CD4-positive, alpha-beta T cell treated with Interleukin-17A for 1 hour (primary cell): ENCODE measurements at places on chromosomes 5 and 9.

- no peak for DNase-seq
These were observed 98.7 kb downstream of the FANCC start for GRCh38 chr9:95218773-95219172.

GRCh38 chr5:107147589-107147988 is 523.1 kb downstream of the EFNA5 start:
- DNase-seq = no peak

DNA sequence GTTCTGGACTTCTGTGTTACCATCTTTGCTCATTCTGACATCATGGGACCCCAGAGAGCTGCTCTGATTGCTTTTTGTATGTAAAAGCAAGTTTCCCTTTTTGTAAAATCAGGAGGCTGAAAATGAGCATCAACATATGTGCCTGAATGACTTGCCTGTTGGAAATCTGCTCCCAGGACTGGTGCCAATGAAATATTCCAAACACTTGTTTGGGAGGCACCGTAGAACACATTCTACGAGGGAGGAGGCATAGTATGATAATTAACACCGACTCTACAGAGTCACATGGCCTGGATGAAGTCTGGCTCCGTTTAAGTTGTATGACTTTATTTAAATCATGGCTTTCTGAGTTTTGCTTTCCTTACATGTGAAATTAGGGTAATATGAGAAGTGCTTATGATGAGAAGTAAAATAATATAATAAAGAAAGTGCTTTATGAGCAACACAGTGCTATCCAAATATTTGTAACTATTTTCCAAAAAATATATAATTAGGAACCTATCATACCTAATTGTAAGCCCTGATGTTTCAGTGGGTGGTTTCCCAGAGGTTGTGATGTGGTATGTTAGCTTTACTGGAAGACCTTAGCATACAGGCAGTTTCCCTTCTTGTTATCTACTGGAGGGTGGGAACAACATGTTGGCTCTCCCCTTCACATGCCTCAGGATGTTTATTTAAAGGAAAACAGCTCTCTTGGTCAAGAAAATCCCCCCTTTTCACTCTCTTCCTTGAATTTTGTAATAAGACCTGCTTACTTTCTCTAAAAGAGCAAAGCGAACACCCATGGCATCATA is 238.1 kb downstream of the FBXL7 start:
- no peak for DNase-seq

DNA sequence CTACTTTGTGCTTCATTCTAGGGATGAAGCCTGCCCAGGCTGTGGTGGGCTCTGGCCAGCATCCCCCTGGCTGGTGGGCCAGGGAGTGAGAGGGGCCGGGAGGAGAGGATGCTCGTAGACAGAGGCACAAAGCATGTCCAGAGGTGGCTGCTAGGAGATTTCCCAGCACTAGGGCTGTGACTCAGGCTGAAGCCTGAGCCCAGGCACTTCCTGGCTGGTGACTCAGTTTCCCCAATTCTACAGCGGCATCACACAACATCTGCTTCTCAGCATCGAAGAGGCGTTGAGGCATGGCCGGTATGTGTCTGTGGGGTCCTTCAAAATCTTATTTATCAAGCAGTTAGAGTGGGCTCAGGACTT is 55.6 kb downstream of the DUSP1 start:
- DNase-seq = no peak

- DNase-seq = no peak
These were observed 249.1 kb downstream of the ENC1 start for GRCh38 chr5:74391410-74391809.

GRCh38 chr5:89236900-89237299 is 353.9 kb upstream of the MEF2C start:
- no peak for DNase-seq

- DNase-seq = no peak
These were observed 99.6 kb downstream of the SLCO4C1 start for GRCh38 chr5:102196481-102196880.

GRCh38 chr5:72476721-72477120 is 30.5 kb downstream of the ZNF366 start:
- DNase-seq = no peak

DNA sequence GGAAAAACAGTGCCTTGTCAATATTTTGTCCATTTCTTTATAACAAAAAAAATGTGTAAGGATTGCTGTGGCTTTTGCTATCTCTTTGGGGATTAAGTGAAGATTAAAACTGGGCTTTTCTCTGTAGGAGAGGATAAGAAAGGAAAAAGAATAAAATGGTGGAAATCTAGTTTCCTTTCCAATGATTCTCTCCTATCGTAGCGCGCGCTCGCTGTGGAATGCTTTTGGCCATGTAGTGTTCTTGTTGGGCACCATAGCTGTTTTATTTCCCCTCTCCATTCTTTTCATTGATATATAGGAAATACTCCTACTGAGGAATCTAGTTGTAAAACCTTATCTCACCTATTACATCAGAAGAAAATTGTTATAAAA is 1.5 kb downstream of the STXBP1 start:
- no peak for DNase-seq

DNA sequence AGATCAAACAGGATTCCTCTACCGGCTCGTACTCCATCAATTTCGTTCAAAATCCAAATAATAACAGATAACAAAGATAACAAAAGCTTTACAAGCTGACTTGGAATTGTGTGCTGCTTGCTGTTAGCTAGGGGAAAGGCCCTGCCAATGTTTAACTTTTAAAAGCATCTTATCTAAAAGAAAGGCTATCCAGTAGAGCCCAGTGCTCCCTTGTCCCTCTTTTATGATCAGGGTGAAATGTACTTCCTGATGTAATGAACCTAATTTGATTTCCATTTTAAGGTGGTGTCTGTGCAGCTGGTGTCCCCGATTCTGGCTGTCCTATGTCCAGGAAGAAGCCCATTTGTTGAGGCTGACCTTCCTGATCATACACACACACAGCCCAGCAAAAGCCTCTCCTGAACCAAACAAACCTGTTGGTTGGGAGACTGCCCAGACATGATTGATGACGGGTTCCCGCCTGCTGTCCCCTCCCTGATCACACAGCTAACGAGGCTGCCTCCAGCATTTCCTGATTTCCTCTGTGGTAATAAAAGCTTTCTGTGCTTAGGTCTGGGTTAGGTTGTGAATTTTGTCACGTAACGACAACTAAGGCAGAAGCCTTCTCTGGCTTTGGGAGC is 54.1 kb downstream of the PWWP2A start:
- no peak for DNase-seq

GRCh38 chr5:88269222-88269771 is 652 bp upstream of the TMEM161B start:
- no peak for DNase-seq

- no peak for DNase-seq
These were observed 13.2 kb upstream of the SLC25A48 start for GRCh38 chr5:135821061-135821801.

- DNase-seq = no peak
These were observed 75.1 kb upstream of the STXBP1 start for GRCh38 chr9:127537014-127537413.

GRCh38 chr5:54021431-54022164 is 288.8 kb downstream of the ARL15 start:
- DNase-seq = no peak

DNA sequence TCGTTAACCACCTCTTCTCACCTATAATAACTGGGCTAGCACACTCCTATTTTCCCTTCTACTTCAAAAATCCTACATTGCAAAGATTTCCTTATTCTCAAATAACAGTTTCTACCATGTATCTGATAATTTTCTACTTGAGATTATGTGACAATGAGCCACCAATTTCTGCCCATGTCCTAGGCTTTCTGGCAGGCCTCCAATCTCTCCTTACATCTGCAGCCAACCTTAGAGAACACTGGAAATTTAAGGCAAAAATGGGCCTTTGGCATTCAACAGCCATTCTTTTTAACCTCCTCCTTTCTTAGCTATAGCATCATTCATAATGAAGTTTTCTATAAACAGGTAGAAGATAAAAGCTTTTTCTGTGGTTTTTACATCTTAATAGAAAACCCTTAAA is 225.1 kb downstream of the ARRDC3 start:
- no peak for DNase-seq

- no peak for DNase-seq
These were observed 244.7 kb upstream of the RPS23 start for GRCh38 chr5:82522897-82523296.

- DNase-seq = no peak
These were observed 14.7 kb upstream of the LHX2 start for GRCh38 chr9:123996731-123997421.

- no peak for DNase-seq
These were observed 3.7 kb upstream of the CACNA1B start for GRCh38 chr9:137873858-137874362.

- DNase-seq = peak; percentile 75
These were observed 64.9 kb downstream of the PTTG1 start for GRCh38 chr5:160486573-160486972.

GRCh38 chr5:136979131-136979530 is 520.0 kb downstream of the SPOCK1 start:
- no peak for DNase-seq

DNA sequence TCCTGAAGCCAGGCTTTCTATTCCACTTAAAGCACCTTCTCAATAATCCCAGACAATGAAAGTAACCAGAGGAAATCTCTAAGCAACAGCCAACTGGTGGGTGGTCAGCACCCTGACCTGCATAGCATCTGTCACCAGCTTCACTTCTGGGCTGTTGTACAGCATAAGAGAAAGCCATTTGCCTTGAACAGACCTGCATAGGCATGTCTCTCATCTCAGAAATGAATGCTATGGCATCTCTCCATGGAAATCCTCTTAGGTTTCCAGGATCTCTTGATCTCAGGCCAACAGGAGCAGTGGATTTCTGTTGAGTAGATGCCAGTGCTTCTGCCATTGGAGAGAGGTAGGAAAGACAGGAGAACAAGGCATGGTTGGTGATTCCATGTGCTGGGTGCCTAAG is 213.6 kb downstream of the GRIA1 start:
- DNase-seq = no peak

DNA sequence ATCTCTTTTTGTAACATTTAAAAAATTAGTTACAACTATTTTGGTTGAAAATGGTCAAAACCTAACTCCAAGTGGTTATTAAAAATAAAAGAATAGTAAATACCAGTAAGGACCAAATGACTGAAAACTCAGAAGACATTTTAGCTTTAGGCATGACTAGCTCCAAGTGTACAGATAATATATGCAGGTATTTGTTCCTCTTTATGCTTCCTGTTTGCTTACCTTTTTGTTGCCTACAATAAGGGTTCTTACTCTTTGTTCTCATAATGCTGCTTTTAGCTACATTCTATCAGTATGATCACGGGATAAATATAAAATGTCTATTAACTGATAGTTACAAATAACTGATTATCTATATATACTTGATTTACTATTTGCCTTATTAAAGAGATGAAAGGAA is 259.6 kb downstream of the CDH12 start:
- DNase-seq = no peak

- DNase-seq = no peak
These were observed 6.3 kb downstream of the BHMT2 start for GRCh38 chr5:79075646-79076426.

DNA sequence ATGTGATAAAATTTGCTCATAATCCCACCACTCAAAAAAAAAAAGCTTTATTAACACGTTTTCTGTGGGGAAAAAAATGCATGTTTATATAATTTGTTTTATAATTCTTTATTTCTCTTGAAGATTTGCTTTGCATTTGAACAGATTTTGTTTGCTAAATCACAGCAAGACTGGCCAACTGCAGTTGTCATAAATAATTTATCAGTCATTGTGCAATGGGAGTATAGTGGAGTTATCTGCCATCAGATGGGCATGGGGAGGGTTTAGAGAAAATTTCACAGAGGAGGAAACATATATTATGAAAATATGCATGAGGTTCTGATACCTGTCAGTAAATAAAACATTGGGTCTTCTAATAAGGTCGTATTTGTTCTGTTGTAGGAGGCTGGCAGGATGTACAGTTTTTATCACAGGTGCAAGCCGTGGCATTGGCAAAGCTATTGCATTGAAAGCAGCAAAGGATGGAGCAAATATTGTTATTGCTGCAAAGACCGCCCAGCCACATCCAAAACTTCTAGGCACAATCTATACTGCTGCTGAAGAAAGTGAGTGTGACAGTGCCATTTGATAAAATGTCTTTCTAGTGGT is 23.8 kb downstream of the HSDL2 start:
- DNase-seq = no peak

GRCh38 chr5:133455676-133456075 is 156.7 kb downstream of the FSTL4 start:
- no peak for DNase-seq

DNA sequence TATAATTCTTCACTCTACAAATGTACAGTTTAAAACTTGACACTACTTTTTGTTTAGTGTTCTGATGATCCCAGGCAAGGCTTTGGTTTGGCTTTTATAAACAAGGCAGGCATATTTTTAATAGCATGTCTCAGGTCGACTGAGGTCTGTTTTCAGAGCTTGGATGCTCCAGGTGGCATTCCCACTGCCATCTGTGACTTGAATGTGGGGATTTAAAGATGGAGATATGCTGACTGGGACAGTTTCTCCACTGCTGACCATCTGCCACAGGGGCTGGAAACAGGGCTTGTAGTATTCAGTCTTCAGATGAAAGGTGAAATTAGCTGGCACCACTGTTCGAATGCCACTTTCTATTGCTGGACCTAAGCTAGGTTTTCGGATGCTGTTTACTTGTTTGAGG is 1266.2 kb upstream of the CDH18 start:
- no peak for DNase-seq

DNA sequence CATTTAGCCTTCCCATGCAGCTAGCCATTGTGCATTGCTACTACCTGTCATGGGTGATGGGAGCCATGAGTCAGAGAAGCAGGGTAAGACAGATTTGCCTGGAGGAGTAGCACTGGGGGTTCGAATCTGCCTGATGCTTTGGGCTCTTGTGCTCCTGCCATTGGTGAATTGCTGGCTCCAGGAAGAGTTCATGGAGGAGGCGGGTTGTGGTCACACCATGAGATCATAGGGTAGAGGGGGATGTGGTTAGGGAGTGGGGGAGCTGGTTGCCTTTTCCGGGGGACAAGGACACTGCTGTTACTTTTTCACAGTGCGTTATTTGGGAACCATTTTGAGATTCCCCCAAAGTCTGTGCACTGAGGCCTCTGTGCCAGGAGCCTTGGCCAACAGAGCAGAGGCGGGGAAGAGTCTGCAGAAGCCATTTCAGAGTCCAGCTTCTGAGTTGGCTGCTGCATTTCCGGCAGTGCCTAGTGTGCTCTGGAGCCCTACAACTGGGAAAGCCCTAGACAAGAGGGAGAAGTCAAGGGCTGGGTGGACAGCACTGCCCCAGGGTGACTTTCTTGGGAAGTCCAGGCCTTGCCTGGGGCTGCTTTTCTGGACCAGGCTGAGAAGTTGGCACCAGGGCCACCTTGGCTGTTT is 6.2 kb downstream of the ANGPTL2 start:
- DNase-seq = no peak

DNA sequence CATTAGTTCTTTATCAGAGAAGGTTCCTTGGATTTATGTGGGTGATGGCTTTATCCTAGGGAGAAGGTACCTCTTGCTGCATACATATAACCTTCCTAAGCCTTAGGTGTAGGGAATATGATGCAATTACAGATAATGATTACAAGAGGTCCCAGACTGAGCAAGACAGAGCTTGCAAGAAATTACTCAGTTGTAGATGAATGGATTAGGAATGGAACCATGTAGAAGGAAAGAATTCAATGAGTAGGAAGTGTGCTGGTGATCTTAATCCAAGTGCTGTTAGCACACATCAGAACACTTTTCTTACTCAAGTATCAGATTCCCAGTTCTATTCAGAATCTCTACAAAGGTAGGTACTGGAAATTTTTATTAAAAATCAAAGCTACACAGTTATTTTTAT is 2.5 kb downstream of the OR13F1 start:
- no peak for DNase-seq
